Left hindlimb (tissue), 1 donor: ENCODE measurements at places on chromosomes 7 and 10.

DNA sequence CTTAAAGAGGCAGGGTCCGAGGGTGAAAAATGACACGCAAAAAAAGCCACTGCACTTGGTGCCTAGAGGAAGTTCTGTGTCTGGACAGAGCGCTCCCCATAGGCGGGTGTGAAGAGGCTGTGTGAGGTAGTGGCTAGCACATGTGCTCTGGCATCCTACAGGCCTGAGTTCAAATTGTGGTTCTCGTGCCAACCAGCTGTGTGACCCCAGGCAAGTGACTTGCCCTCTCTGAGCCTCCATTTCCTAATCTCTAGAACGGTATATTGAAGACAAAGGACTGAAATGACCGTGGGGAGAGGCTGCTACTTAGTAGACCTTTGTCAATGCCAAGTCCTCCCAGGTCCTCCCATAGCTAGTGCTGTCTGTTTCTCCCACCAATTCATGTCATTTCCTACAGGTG, 79.1 kb upstream of the MYL10 start:
- DNase-seq = no peak

- DNase-seq = no peak
These were observed 135.7 kb downstream of the LCOR start for GRCh38 chr10:96967847-96968246.

DNA sequence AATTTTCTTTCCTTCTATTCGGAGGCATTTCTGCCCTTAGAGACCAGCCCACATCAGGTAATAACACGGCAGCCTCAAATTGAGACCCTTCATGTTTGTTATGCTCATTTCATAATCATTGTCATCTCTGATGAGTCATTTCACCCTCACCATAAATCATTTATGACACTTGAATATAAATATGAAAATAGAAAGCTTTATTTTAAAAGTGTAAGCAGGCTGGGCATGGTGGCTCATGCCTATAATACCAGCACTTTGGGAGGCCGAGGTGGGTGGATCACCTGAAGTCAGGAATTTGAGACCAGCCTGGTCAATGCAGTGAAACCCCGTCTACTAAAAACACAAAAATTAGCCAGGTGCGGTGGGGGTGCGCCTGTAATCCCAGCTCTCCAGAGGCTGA, 57.4 kb upstream of the EGFR start:
- no peak for DNase-seq

- no peak for DNase-seq
These were observed 575.3 kb downstream of the IPMK start for GRCh38 chr10:57692255-57692980.

DNA sequence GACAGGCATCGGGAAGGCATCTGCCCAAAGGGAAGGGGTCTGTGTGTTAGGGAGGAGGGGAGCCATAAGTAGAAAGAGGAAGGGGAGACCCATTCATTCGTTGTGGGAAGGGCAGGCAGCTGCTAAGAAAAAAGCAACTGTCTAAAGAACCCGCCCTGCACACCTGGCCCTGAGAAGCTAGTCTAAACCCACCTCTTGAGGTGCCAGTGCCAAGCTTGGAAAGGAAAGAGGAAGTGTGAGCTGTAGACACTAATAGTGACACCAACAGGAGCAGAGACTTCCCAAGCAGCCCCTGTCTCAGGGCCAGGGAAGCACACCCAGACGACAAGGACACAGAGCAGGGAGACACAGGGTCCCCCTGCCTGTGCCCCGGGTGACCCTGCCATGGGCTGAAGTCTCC, 40.8 kb upstream of the PRSS58 start:
- DNase-seq = no peak

DNA sequence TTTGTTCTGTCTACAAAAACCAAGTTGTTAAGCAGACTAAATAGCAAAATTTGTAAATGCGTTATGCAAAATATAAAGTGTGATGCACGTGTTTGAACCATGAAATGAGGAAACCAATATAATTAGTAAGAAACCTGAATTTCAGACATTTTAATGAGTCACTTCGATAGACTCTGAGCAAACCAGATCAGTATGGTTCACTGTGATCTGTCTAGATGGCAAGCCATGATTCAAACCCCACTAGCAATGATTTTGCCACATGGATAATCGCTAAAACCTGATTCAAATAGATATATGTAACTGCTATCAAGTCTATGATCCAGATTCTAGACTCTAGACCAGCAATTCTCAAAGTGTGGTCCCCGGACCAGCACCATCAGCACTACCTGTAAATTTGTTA, 24.8 kb downstream of the ZC3HAV1 start:
- no peak for DNase-seq

DNA sequence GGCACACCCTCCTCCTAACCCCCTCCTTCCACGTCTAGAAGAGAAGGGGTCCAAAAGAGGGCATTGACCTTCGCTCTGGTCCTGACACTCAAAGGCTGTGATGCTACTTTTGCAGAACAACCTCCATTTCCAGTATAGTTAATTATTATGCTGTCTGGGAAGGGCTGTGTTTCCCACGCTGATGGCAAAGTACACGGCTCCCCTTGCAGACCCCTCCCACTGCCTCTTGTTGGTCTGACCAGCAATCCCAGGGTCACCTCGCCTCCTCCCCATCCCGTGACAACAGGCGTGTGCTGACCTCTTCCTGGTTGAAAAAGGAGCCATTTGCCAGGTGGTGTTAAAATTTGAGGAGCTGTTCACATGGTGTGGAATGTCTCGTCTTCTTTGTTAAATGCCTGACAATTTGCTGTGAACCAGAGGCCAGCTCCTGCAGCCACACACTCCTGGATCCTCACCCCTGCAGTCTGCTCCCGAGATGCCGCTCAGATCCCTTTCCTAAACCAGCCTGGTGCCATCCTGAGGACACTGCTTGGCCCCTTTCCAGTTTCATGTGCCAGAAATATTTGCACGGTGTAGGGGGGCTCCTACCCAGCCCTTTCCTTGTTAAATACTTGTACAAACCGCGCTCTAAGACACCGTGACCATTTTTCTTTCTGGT, 321.7 kb downstream of the WDR37 start:
- no peak for DNase-seq

- no peak for DNase-seq
These were observed 32.7 kb downstream of the LGI1 start for GRCh38 chr10:93790439-93790838.

- DNase-seq = no peak
These were observed 115.9 kb upstream of the CACUL1 start for GRCh38 chr10:118870467-118871243.

DNA sequence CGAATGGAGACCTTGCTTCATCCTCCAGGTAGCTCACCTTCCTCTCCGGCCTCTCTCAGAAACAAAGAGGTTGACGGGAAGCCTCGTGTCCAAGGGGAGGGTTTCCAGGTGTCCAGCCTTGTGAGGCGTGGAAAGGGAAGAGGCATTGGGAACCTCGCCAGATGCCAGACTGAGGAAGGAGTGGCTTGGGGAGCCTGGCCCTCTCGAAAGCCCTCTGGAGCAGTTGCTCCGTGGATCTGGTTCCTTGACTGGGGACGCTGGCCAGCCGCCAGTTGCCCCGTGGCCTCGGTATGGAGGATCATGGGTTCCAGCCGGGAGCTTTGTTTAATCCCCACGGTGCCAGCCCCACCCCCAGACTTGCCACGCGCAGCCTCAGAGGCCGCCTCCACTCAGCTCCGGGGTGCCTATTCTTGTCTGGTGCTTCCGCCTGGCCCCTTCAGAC, 30.3 kb upstream of the SUN1 start:
- peak; percentile 56 for DNase-seq

GRCh38 chr10:26733750-26734568, 36.5 kb downstream of the PDSS1 start:
- DNase-seq = no peak

DNA sequence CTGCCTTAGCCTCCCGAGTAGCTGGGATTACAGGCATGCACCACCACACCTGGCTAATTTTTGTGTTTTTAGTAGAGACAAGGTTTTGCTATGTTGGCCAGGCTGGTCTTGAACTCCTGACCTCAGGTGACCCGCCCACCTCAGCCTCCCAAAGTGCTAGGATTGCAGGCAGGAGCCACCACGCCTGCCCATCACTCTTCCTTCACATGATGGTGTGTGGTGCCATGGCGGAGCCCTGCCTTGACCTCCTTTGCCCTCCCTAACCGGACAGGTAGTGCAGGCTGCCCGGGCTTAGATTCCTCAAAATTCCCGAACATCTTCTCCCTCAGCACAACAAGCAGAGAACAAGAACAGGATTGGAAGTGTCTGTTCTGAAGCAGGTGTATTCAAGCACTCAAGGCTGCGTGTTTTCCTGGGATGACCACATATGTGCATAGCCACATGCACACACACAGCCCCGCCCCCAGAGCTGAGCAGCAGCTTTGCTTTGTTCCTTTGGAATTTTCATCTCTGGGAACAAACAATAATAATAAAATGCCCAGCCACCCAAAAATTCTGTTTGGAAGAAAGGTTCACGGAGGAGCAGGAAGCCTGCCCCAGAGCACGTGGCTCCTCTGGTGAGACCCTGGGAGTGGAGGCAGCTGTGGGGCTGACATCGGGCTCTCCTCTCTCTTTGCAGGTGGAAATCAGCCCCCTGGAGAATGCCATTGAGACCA, 131.3 kb upstream of the NPS start:
- no peak for DNase-seq

GRCh38 chr7:135682191-135682590, 19.9 kb downstream of the STMP1 start:
- DNase-seq = no peak

DNA sequence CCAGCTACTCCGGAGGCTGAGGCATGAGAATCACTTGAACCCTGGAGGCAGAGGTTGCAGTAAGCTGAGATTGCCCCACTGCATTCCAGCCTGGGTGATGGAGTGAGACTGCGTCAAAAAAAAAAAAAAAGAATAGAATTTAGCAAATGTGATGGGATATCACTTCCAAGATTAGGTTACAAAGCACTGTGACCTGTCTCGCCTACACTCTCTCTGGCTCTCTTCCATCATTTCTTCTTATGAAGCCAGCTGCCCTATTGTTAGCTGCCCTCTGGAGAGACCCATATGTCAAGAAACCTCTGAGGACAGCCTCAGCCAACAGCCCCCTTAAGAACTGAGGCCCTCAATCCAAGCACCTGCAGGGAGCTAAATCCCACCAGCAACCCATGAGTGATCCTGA, 28.2 kb downstream of the ARHGAP21 start:
- no peak for DNase-seq

DNA sequence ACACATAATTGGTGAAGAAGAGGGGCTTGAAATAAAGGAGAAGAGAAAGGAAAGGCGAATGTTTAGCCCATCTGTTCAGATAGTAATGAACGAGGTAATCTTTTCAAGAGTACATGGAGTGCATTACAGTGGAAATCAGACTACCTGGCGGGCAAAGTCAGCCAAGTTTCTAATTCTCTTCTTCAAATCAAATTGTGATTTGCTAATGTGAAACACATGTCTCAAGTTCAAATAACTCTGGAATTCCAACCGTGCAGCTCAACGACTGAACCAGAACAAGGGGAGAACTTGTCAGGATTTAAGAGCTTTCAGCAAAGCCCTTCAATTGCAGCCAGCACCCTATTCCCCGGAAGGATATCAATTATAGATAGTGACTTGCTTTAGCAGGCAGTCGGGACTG, 216.9 kb downstream of the GLI3 start:
- no peak for DNase-seq

DNA sequence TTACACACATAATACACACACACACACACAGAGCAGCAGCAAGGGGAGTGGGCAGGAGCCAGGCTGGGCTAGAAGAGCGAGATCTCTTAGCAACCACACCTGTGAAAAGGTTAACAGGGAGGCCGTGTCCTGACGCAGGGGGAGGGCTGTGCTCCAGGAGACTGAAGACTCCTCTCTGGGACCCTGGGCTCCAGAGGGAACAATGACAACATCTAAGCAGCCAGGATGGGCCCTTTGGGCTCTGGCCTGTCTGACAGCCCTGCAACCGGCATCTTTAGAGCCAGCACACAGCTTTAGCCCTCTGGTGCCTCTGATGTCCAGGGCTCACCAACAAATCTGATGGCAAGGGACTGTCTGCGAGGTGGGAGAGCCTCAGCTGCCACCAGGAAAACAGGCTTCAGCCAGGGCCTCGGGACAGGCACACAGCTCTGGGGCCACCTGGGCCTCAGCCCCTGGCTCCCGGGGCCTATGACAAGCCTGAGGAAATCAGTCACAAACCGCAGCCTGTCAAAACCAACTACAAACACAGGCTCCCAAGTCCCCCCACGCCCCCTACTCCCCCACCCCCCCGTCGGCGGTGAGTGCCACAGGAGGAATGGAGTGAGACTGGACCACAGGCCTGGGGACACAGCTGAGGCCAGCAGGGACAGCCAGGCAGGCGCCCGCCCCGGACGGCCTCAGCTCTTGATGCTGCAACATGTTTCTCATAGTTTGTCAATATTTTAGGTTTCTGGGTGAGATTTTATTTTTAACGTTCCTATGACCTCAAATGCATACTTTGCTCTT, 102.8 kb downstream of the TNS3 start:
- no peak for DNase-seq

DNA sequence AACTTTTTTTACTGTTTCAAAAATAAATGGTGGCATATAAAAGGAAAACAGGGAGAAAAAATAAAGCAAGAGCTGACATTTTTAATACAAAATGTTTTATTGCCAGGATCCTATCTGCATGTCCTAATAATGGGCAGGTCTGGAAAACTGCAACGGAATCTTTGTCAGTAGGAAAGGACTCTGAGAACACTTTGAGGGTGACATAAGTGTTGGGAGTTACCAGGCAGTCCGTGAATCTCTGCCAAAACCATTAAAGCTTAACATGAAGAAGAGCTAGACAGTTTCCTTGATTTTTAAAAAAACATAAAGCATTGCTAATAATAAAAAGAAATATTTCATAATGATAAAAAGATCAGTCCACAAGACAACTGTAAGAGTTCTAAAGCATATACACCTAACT, 80.7 kb downstream of the AGMO start:
- DNase-seq = no peak

DNA sequence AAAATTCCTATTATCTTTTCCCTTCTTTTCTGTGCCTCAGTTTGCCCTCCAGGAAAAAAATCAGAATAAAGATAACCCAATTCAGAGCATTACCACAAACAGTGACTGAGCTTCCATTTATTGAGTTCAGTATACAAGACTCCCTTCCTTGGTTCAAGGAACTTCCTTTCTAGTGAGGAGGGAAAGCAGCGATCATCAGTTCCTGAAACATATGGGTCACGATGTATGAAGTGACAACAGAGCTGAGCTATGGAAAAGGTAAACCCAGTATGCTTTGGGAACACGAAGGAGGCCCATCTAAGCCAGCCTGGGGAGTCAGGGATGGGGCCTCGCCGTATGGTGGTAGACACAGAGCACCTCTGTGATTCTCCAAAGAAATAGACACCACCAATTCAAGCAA, 15.8 kb downstream of the C10orf71 start:
- DNase-seq = no peak

DNA sequence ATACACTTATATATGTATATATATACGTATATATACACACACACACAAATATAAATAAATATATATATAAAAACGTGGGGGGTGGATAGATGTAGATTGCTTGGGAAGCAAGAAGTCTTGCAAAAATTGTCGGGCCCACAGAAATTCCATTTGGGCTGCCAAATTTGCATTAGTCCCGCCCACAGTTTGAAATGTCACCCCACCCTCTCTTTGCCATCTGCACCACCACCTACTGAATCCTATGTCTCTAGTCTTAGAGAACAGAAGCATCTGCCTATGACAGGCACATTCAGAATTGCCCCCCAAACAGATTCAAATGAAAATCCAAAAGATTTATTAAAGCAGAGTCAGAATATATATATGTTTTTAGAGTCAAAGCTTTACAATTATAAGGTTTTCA, 25.6 kb upstream of the CACNA2D1 start:
- DNase-seq = no peak

GRCh38 chr10:78359640-78360091, 326.0 kb downstream of the RPS24 start:
- no peak for DNase-seq

- no peak for DNase-seq
These were observed 192.5 kb upstream of the POT1 start for GRCh38 chr7:125122173-125122572.

- DNase-seq = no peak
These were observed 21.4 kb upstream of the TFEC start for GRCh38 chr7:116052006-116052405.
